ENCODE measurements at places on chromosomes 12 and 14.

- DNase-seq = no peak
Measured at GRCh38 chr12:115990241-115990640, 287.3 kb downstream of the MED13L start.

DNA sequence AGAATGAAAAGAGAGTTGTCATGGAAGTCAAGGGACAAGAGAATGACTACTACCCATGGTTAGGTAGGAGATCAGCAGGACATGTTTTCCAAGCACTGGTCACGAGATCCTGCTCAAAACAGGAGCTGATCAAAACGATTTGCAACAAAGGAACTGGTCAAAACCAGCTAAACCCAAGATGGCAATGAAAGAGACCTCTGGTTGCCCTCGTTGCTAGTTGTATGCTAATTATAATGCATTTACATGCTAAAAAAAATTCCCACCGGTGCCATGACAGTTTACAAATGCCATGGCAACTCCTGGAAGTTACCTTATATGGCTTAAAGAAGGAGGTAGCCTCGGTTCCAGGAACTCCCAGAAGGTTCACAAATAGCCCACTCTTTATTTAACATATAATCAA lies 95.0 kb upstream of the OTX2 start:
- no peak for DNase-seq

DNA sequence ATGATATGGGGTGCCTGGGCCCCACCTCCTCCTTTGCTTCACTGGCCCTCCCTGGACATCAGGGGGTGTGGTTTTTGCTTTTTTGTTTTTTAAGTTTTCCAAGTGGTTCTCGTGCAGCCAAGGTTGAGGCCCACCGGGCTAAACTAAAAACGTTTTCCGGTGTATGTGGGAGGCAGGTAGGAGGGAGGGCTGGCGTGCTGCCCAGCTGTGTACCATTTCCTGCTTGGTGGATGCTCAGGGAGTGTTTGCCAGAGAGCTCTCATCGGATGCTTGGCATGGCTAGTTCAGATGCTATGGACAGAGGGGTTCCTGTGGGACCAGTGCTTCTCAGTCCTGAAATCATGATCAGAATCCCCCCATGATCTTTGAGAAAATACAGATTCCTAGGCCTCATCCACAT lies 246.4 kb downstream of the CACNA1C start:
- peak; percentile 12 for DNase-seq

DNA sequence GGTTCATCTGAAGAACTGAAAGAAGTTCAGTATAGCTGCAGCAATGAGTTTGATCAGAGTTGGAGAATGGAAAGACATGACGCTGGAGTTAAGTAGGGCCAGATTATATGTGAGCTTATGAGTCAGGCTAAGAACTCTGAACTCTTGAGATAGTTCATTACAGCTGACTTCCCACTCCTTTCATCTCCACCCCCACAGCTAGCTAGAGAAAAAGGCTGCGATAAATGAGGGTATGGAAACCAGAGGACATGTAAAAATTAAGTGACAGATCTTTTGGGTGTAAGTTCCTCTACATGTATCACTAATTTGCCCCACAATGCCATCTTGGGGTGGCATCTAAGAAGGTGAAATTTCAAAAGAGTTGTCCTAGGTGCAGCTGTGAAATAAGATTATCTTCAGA lies 28.6 kb downstream of the PYM1 start:
- peak; percentile 57 for DNase-seq

DNA sequence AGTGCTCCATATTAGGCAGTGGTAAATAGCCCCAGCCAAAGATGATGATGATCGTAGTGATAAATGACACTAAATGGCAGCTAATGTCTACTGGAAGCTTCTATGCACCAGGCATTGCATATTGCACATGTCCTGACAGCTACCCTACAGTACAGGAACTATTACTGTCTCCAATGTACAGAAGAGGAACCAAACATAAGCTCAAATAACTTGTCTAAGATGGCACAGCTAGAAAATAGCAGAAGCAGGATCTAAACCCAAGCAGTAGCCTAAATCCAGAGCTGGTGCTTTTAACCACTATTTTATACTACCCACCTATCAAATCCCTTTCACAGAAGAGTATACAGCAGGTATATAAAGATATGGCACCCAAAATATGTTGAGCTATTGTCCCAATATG lies 28.9 kb downstream of the ESR2 start:
- no peak for DNase-seq

DNA sequence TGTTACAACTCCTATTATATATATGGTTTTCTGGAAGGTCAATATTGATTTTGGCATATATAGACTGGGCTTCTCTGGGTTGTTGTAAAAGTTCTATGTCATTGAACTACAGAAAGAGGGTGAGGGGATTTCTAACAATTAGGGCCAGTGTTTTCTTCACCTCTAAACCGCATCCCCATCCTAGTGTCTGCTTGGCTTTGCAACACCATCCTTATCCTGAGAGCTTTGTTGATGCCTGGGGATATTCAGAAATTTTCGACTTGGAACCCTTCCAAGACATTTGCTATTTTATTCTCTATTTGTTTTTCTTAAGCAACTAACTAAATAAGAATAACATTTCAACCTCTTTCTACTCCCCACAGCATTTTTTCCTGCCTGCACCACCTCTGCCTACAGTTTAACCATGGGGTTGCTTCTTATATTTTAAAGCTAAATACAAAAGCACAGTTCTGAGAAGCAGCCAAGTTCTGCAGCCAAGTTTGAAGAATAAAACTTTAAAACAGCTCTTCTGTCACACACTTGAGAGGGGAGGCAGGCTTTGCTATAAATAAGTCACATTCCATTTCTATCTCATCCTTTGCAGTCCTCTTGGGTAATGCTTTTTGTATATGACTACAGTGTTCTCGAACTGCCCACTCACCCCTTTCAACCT lies 53.4 kb downstream of the RGS6 start:
- no peak for DNase-seq

GRCh38 chr14:30240018-30240417 lies 312.4 kb upstream of the PRKD1 start:
- no peak for DNase-seq

- no peak for DNase-seq
Measured at GRCh38 chr12:122368361-122369073, 54.0 kb downstream of the CLIP1 start.

GRCh38 chr12:105100998-105101397 lies 6.5 kb upstream of the WASHC4 start:
- no peak for DNase-seq

DNA sequence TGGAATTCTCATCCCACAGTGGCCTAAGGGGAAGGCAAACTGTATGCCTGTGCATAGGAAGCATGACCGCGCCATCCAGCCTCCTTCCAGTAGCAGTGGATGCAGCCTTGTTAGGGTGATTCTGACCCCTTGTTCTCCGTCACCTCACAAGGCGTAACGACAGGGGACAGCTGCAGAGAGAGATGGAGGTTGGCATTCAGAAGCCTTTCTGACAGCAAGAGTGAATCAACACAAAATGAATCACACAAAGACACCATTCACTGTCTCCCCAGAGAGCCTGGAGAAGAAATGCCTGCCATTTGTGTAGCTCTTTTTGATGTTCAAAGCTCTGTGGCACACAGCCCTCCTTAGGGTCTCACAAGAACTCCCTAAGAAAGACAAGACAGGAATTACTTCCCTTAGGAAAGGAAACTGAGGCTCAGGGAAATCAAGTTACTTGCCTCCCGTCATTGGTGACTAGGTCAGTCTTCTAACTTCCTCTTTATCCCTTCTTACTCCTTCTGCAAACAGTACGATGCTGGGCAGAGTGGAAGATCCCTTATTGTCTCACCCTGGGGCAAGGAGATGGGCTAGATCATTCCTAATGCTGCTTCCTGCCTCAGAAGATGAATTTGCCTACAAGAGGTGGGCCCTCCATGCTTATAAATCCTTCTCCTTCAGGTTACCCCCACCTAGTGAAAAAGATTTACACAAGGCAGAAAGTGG lies 280.9 kb downstream of the CACNA1C start:
- DNase-seq = no peak

DNA sequence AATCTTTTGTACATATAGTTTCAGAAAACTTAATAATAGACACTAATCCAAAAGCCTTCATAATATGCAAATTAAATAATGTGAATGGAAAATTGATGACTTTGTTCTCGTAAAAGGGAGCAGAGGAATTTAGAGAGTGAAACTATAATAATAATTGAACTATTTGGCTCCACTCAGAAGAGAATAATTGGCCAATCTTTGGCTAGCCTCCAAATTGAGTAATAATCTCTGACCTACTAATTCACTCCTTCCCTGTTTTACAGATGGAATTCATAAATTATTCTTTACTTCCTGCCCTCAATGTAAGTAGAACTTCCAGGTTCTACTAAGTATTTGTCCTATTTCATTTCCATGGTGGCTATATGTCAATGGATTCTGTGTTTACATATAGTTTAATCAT lies 15.8 kb downstream of the TRIM9 start:
- no peak for DNase-seq

- DNase-seq = no peak
Measured at GRCh38 chr14:83988275-83988674, 1541.7 kb upstream of the FLRT2 start.

GRCh38 chr12:131914179-131914702 lies 14.8 kb upstream of the PUS1 start:
- no peak for DNase-seq

DNA sequence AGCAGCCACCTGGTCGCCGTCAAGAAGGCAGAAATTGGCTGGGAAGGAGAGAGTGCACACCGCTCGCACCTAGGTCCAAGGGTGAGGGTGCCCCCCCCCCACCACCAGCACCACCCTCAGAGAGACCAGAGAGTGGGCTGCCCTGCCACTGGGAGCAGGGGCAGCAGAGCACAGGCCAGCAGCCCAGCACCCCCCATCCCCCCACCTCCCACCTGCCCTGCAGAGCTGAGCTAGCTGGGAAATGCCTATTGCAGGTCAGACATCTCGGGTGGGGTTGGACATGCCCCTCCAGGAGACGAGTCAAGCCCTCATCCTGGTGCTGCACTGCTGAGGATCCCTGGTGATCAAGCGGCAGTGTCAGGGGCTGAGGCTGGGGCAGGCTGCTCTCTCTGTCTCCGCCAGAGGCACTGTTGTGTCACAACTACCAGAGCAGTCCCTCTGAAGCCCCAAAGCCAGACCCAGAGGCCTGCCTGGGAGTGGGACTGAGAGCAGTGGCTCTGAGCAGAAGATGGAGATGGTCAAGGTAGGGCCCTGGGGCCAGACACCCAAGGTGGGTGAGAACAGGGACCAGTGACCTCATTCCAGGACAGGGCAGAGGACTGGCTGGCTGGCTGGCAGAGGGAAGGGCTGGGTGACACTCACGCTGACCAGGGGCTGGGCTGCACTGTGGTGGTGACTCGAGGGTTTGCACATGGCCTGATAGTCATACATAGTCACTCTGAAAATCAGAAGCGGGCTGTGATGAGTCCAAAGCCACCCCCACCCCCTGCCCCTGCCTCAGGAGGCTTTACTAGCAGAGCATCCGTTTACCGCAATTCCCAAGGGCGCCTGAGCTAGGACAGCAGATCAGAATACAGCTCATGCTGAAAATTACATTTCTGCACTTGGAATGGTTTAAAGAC lies 19.7 kb upstream of the LRTM2 start:
- DNase-seq = no peak

DNA sequence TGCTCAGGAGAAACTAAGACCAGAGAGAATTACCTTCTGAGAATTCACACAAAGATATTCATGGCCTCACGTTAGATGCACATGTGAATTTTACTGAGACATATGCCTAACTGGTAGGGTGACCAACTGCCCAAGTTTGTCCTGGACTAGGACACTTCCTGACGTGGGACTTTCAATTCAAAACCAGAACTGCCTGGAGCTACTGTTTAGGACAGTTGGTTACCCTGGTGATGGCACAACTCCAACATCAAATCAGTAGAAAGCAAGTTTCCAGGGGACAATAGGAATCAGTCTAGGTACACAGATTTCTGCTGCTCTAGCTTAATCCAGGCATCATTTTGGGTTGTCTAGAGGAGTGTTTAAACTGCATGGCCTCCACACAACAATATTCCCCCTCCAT lies 178.7 kb downstream of the GXYLT1 start:
- DNase-seq = no peak

GRCh38 chr14:39765676-39766075 lies 333.4 kb upstream of the FBXO33 start:
- no peak for DNase-seq

GRCh38 chr12:1848146-1848545 lies 27.8 kb downstream of the LRTM2 start:
- no peak for DNase-seq

DNA sequence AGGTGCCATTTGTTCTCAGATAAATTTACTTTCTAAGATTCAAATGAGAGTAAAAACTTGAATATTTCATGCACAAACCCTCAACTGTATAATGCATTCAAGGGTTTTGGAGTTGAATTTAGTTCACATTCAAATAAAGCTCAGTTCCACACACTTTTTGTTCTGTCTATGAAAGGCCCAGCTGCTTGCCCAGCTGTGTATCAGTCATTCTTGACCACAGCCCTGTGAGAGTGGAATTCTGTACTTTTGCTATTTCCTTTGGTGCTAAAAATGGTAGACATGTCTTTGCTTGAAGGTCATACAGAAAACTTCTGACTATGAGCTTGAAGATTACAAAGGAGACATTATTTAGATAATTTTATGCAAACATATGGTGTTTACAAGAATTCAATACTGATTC lies 110.4 kb downstream of the KCNC2 start:
- no peak for DNase-seq

DNA sequence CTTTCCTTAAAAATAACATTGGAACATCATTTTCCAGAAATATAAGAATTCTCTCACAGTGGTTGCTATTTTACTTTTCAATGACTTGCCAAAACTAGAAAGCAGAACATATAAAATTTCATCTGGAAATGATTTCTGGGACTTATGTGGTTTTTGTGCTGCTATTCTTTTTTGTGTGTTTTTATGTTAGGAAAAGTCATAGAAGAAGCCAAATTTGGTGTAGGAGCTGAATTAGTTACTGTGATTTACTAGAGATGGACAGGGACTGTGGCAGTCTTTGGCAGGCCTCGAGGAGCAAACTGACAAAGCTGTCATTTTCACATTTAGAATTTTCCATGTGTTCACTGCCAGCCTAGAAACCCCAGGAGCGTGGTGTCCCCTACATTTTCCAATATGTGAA lies 38.3 kb upstream of the LDHB start:
- no peak for DNase-seq

GRCh38 chr12:14767617-14768016 lies 35.7 kb downstream of the WBP11 start:
- DNase-seq = no peak

GRCh38 chr12:127170226-127171180 lies 1096.5 kb upstream of the TMEM132C start:
- DNase-seq = no peak

- no peak for DNase-seq
Measured at GRCh38 chr12:11761869-11762567, 112.5 kb downstream of the ETV6 start.

GRCh38 chr14:36212577-36212976 lies 36.1 kb upstream of the PTCSC3 start:
- DNase-seq = no peak
